NCI-H510A (cell line): ENCODE measurements at places on chromosomes 11 and 22.

DNA sequence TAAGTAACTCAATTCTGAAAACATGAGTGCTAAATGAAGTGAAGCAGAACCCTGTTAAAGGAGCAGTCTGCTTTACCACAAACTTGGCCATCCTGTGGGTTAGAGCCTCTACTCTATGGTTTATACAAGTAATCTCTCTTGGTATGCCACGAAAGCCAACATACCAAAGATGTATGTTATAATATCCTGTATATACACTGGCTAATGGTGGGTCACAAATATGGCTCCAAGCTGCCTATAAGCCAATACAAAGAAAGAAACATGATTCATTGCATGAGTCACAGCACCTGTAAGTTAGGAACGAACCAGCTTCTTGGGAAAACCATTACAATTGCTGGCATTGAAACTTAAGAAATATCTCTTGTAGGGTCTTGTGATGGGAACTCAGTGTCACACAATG lies 16.1 kb downstream of the XRRA1 start:
- DNase-seq = no peak

GRCh38 chr11:123885570-123885969 lies at the start of gene TMEM225:
TSS of gene TMEM225 (minus strand) at chr11:123885670. CDS start at chr11:123885425, 245 bp downstream.
- DNase-seq = no peak

GRCh38 chr22:38753948-38754750 lies 1.6 kb downstream of the SUN2 start:
- DNase-seq = peak; percentile 54

- DNase-seq = no peak
Measured at GRCh38 chr11:13054278-13054677, 45.2 kb downstream of the RASSF10 start.

DNA sequence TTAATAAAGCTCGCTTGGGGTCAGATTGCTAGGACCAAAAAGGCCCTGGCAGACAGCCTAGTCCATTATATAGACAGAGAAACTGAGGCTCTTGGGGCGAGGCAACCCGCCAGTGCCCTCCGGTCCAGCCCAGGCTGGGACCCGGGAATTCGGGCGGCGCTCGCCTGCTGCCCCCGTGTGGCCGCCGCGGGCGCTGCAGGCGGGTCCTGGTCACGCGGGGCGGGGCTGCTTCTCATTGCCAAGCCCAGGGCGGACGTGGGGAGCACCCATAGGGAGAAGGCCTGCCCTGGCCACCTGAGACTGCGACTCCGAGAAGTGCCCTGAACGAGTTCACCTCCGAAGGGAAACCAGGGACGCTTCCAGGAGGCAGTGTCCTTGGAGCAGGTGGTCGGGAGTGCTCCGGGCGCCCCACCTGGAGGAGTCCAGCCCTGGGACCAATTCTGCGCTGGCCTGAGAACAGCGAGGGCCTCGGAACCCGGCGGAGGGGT lies 36.0 kb upstream of the CSNK1E start:
- DNase-seq = peak; percentile 7

- no peak for DNase-seq
Measured at GRCh38 chr22:25869771-25870170, 127.8 kb downstream of the MYO18B start.

DNA sequence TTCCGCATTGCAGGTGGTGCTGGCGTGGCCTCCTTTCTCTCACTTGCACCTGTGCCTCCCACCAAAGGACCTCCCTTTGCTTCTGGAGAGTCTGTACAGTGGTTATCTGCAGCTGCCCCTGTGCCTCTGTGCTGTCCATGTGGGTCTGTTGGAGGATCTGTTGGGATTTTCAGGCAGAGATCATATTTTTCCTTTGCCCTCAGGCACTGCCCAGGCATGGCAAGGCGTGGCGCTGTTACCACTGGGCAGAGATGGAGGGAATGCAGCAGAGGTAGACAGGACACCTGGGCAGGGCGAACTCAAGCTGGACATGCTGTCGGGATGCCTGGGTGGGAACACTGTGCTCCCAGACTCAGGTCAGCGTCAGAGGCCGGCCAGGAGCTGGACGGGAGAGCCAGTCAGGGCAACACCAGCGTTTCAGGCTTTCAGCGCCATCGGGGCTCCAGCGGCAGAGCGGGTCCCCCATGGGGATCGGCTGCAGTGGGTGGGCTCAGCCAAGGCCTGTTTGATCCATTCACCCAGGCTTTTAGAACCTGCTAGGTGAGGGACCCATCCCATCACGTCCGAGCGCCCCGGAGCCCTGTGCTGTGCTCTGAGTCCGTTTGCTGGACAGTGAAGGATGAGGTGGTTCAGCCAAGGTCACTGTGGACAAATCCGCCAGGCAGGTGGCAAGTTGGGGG lies 718.9 kb downstream of the BRD1 start:
- no peak for DNase-seq

DNA sequence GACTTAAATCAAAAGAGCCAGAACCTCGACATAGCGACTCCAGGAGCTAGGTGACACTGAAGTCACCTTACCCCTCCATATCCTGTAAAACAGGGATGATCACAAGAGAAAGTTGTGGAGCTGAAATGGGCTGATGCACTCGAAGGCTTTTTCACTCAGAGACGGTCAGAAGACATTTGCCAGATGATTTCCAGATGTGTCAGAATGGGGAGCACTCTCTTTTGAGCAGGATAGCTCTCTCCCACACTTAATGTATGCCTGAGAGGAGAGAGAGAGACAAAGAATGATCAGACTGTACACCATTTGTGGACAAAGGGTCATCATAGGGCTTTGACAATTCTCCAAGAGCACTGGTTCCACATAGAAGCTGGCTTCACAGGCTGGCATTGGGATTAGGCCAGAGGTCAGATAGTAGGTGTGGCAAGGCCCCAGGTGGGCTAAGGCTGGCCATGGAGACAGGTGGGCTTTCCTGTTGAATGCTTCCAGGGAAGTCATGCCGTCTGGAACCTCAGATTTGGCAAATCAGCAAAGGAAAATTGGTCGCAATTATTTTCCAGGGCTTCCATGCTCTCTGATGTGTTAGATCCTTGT lies 42.3 kb upstream of the ETS1 start:
- DNase-seq = no peak

DNA sequence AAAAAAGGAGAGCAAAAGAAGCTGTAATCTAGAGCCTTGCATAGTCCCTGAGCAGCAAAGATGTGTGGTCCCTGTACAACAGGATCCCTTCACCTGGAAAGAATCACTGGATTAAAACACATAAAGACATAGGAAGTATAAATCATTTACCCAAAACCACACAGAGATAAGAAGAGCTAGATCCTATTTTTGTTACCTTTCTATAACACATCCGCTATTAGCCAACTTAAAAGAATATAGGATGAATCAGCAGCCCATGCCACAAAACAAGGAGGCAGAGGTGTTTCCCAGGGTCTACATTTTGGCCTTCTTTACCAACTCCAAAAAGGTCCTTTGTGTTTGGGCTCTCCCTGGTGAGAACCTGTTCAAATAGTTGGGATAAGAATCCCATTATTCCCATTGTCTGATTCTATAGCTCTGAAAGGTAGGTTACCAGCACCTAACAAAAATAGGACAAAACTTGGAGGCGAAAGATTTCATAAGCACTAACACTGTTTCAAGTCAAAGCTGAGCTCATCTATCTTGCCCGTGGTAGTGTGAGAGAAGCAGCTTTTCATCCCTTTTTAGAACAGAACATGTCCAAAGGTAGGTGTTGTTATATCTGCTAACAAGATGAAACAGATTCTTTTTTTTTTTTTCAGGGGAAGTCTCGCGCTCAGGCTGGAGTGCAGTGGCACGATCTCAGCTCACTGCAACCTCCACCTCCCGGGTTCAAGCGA lies 26.8 kb downstream of the PAK1 start:
- no peak for DNase-seq

DNA sequence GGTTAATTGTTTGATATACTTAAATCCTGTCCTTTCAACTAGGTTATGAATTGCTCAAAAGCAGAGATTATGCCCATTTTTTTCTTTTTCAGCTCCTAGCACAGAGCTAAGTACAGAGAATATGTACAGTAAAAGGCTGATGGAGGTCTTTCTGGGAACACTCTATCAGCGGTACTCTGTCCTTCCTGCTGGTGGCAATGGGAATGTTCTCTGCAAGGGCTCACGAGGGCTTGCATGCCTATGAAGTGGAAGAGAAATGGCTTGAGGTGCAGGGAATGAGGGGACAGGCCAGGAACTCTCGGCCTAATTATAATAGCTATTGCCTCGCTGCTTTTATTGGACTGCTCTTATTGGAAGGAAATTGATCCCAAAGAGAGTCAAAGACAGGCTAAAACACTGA lies 83.7 kb upstream of the RAB1B start:
- no peak for DNase-seq

DNA sequence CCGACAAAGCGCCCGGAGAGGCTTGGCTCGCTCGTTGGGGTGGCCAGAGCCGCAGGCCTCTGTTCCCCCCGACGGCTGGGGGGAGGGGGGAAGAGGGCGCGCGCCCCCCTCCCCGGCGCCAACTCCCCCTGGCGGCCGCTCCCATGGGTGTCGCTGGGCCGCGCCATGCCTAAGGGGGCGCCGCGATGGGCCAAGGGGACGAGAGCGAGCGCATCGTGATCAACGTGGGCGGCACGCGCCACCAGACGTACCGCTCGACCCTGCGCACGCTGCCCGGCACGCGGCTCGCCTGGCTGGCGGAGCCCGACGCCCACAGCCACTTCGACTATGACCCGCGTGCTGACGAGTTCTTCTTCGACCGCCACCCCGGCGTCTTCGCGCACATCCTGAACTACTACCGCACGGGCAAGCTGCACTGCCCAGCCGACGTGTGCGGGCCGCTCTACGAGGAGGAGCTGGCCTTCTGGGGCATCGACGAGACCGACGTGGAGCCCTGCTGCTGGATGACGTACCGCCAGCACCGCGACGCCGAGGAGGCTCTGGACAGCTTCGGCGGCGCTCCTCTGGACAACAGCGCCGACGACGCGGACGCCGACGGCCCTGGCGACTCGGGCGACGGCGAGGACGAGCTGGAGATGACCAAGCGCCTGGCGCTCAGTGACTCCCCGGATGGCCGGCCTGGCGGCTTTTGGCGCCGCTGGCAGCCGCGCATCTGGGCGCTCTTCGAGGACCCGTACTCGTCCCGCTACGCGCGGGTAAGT lies 1.4 kb downstream of the KCNC1 start:
- no peak for DNase-seq

DNA sequence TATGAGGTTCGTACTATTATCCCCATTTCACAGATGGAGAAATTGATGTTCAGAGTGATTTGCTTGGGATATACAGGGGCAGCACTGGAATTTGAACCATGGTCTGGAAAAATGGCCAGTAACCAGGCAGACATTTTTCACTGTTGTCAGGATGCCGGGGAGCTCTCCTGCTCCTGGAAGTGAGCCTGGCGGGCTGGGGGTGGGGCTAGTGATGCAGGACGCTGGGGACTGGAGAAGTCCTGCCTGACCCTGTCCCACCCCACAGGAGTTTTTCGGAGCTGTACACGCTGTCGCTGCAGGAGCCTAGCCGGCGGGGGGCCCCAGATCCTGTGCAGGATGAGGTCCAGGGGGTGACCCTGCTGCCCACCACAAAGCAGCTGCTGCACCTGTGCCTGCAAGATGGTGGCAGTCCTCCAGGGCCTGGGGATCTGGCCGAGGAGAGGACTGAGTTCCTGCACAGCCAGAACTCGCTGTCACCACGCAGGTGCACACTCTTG lies 11.1 kb downstream of the SIPA1 start:
- DNase-seq = no peak

DNA sequence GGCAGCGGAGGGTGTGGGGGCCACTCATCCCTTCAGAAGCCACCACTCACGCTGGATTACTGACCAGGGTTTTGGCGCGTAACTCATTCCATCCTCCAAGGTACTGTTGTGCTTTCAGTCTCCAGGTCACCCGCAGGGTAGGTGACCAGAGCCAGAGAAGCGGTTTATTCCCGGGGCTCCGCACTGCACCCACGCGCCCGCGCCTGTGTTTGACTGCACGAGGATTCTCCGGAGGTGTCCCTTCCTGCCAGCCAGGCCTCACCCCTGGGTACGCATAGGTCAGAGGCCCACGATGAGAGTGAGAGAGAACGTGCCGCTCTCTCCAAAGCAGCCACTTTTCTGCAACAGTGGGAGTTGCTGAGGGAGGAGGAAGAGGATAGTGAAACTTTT lies 55.5 kb downstream of the TRAF6 start:
- DNase-seq = no peak

DNA sequence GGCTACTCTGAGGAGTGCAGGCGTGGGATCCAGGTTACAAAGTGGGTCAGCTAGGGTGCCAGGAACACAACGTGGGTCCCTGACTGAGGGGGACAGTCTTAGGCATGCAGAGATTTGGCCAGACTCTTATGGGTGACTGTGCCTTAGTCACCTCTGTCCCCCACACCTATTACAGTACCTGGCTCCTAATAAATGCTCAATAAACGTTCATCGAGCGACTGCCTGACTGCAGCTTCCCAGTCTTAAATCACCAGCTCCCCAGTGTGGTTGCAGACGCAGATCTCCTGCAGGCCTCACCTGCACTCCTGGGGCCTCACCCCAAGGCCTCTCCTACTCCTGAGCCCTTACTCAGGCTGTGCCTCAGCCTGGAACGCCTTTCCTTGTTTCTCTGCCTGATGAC lies 3.2 kb upstream of the SUN2 start:
- no peak for DNase-seq

DNA sequence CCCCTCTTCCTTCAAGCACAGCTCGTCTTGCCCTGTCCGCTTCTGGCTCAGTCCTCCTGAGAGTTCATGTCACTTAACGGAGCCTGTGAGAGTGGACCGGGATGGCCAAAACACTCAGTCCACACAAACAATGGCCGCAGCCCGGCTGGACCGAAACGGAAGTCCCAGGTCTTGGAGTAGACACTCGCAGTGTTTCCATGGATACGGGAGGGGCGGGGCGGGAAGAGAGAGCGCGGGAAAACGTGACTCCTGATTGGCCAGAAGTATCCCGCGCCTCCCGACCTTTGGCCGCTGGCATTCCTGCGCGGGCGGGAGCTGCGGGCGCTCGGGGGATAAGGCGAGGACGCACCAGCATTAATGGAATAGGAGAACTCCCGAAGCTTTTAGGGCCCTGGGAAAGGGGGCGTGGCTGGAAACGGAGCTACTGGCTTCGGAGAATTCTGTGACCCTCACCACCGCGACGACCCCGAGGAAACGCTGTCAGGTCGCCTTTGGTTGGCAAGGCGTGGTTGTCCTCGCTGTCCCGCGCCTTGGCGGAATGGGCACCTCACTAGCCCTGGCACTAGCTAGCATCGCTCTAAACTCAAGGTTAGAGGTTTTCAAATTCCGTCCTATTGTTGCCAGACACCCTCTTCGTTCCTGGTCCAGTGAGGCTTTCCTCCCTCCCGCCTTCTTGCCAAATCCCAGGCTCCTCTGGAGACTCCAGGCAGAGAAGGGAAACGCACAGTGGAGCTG lies at the start of the genes NLRP14 and ZNF214:
NLRP14 (plus strand) TSS at position 297 of the 735 bp plus-strand sequence. CDS start 18,108 bp downstream, outside the sequence.
ZNF214 (minus strand) TSS at position 164 of the 735 bp plus-strand sequence. CDS start 17,511 bp downstream, outside the sequence.
- DNase-seq = peak; percentile 79

- no peak for DNase-seq
Measured at GRCh38 chr22:36884349-36885158, 23.7 kb downstream of the NCF4 start.

DNA sequence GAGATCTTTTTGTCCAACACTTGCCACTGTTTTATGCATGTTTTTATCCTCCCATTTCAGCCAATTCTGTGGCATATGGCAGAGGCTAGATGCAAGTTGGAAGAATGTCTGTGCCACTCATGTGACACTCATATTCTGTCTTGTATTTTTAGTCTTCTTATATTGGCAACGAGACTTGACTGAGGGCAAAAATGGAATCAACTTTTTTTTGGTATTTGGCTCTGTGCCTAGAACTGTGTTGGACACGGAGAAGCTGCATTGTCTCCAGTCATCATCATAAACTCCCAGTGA lies 1.7 kb upstream of the FZD4 start:
- no peak for DNase-seq
